ENCODE measurements at places on chromosomes 13 and 19. TPM values are rescaled to one million over a fixed set of nuclear protein-coding genes. Genes with fewer than 3 reads are reported as not detected.

TNFAIP8L1 gene
- 19.6 TPM for total RNA-seq

ATXN8OS gene
- not detected for total RNA-seq

KCTD15 gene
- total RNA-seq: 2.5 TPM

GNG7 gene
- total RNA-seq: 1.1 TPM

MISP gene
- not detected for total RNA-seq

FFAR3 gene
- not detected for total RNA-seq

B9D2 gene
- total RNA-seq: 11.6 TPM

KBTBD7 gene
- total RNA-seq: 10.7 TPM

ERICH4 gene
- total RNA-seq: not detected

ASPDH gene
- not detected for total RNA-seq

OR7C1 gene
- not detected for total RNA-seq

TSPAN16 gene
- not detected for total RNA-seq

MAST1 gene
- 0.67 TPM for total RNA-seq

CCDC8 gene
- total RNA-seq: not detected

HRC gene
- total RNA-seq: not detected

SRRM5 gene
- 0.50 TPM for total RNA-seq

HCST gene
- total RNA-seq: 117 TPM

RAB3D gene
- 3.2 TPM for total RNA-seq

KCTD4 gene
- total RNA-seq: not detected

JUND gene
- 343 TPM for total RNA-seq

ZNF260 gene
- 10.6 TPM for total RNA-seq

SIAH3 gene
- 0.08 TPM for total RNA-seq

C3 gene
- total RNA-seq: not detected

KIR2DL4 gene
- 0.30 TPM for total RNA-seq

RASIP1 gene
- total RNA-seq: 0.31 TPM

UBE2S gene
- 255 TPM for total RNA-seq

TTYH1 gene
- 0.72 TPM for total RNA-seq

GIPR gene
- 1.4 TPM for total RNA-seq

KIRREL2 gene
- total RNA-seq: 0.25 TPM

ZNF557 gene
- total RNA-seq: 19.3 TPM

UPK1A gene
- total RNA-seq: 0.37 TPM

SERTAD1 gene
- total RNA-seq: 9.7 TPM

ZNF525 gene
- total RNA-seq: 14.5 TPM

RXFP2 gene
- total RNA-seq: not detected

Data from activated CD4-positive, alpha-beta T cell treated with anti-CD3 and anti-CD28 coated beads, Interleukin-2, amount 10 ng/mL, durations not matched to agents 7 days and 5 days (primary cell).